ENCODE measurements at places on chromosomes 11 and 22.

DNA sequence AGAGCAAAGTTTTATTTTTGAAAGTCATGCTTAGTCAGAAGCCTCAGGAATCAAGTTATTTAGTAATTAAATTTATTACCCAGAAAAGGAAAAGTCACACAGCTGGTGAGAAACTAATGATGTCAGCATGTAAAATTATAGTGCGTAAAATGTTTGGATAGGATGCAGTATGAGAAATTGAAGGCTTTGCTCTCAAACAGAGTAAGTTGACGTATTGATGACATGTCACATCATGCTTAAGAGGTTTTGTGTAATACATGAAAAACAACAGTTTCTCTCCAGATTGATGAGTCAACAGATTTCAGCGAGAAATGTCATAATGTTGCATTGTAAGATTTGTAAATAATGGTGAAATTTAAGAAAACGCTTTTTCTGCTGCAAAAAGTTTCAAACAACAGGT is 769.8 kb downstream of the METTL15 start:
- DNase-seq = no peak

- DNase-seq = no peak
Measured at GRCh38 chr11:34261820-34262219, 96.0 kb downstream of the ABTB2 start.

GRCh38 chr11:73145986-73146575 is 4.0 kb upstream of the FCHSD2 start:
- no peak for DNase-seq

DNA sequence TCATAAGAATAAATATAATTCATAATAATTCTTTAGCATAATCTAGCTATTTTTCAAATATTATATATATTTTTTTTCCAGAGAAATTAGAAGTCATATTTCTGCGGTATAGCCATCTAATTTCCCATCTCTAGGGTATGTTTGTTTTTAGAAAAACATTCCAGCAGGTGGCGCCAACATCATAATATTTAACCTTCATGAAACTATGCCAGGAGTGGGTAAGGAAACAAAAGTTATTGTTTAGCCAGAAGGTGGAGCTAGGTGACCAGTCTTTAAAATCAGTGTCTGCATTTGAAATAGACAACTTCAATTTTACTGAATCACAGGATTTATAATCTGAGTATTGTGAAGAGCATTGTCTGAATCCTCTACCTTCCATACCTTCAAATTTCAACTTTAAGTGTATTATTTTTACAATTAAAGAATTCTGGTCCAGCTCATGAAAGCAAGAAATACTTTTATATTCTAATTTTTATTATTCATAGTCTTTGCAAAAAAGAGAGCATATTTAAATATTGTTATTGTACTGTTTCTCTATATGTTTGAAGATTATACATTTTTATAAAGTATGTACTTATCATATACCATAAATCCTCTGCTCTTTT is 15.7 kb upstream of the CCDC179 start:
- DNase-seq = peak; percentile 57

DNA sequence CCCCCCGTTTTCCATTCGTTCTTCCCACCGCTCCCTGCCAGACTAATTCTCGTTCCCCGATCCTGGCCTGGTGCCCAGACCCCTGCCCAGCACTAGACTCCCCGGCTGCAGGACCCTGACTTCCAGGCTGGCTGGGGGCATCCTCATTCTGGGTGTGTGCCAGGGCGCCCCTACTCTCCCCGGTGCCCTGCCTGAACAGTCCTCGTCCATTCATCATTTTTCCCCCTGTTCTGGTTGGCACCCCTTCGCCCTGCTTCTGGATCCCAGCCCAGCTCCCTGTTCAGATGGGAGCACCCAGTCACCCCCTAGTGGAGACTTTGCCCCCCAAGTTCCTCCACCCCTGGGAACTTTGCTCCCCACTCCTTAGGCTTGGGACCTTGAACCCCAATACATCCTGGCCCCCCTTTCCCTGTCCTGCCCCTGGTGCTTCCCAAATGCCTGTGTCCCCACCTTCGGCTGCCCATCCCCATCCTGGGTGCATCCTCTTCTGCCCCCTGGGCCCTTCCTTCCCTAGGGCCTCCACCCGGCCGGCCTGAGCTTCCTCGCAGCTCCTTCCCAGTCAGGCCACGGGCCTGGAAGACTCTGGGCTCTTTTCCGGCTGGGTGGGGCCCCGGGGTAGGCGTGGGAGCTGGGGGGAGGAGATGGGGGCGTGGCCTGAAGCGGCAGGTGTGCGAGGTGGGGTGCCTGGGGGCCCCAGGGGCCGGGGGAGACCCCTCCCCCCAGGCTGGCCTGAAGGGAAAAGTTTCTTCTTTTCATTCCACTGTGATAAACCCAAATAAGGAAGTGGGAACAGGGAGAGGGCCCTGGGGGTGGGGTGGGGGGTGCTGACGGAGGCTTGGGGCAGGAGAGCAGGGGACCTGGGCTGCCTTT is 908 bp downstream of the PLCB3 start:
- DNase-seq = no peak

DNA sequence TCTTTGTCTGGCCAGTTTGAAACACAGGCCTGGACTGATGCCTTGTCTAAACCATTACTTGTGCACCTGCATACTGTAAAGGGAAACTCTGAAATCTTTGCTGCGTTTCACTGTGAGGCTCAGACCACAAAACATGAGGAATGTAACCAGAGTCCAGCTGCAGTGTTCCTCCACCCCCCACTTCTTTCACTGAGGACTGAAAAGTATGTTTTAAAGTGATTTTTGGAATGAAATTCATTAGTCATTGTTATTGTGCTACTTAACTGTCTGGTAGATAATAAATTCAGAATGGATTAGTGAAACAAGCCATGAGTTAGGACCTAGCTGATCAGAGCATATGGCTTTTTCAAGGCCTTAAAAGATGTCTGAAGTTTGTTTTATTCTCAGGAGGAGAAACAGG is 181.2 kb downstream of the WNT11 start:
- DNase-seq = no peak

DNA sequence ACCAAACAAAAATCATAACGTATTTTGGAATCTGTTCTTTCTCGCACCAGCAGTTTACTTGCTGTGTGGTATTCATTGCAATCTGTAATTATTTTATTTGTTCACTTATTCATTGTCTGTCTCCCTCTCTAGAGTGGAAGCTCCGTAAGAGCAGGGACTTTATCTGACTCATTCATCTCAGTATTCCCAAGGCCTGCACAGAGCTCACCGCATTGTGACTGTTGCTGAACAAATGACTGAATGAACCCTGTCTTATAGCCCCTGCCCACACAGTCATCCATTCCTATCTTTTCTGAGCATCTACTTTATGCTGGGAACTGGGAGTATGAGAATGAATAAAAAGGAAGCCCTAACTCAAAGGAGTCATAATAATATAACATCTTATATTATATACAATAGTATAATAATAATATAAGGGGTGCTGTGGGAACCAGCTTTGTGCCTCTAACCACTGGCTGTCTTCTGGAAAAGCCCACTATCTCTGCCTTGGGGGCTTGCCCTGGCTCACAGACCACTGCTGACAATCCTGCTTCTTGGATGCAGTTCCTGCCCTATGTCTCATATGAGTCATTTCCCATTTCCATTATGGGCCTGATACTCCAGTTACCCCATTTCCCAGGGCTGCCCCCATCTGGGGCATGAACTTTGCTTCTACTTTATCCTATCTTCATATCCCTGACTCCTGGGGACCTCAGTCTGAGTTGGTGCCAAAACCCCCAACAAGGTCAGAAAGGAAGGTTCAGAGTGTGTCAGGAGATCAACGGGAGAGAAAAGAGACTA is 11.0 kb downstream of the XRRA1 start:
- no peak for DNase-seq

DNA sequence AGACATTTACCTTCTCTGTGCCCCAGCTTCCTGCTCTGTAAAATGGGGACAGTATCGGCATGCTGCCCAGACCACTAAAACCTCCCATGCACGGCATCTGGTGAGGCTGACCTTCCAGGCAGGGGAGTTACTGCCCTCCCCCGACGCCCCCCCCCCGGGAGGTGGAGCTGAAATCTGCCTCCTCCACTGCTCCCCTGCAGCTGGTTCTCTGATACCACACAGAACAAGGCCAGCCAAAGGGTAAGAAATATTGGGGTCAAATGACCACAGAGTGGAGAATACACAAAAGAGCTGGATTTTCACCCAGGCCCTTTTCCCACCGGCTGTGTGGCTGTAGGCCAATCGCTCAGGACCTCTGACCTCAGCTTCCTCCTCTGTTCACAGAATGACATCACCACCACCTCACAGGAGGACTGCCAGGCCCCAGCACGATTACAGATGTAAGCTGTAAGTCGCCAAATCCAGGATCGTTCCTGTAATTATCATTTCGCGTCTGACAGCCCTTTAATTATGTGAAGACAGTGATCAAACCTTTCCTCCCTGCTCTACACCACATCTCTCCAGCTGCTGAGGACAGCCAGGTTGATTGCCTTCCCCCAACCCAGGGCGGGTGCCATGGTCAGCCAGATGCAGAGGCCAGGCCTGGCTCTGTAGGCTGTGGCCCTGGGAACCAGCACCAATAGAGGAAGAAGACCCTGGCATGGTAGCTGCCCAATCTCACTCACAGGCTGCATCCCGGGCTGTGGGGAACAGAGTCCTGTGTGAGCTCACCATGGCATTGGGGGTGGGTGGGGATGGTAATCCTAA is 35.7 kb upstream of the KLHL35 start:
- no peak for DNase-seq

DNA sequence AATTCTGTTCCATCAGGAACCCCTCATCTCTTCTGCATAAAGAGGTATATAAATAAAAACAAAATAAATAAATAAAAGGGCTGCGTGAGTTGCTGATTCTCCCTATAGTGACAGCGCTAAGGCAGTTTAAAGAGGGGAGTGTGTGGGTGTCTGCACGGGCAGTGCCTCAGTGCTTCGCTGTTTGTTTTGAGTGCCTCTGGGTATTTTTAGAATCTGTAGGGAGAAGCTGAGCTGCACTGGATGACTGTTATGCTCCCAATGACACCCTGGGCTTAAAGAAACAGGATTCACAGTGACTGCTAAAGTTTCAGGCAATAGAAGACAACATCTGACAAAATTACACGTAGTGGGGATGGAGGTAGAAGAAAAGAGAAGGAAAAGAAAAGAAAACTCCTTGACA is 38.8 kb downstream of the SLC1A2 start:
- no peak for DNase-seq

DNA sequence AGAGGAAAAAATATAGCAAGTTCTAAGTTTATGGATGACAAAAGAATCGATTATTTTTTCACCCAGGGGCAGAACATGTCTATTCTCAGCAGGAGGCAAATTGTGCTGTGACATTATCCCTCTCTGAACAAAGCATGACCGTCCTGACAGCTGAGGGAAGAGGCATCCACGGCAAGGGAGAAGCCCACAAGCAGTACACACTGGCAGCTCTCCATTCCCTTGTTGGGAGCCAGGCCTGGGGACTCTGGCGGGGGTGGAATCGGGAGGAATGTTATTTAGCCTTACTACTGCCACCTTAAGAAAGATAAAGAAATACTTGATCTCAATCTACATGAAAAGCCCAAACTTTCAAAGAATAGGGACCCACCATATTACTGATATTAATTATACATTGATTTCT is 3.4 kb downstream of the KIRREL3 start:
- DNase-seq = no peak

GRCh38 chr11:47564933-47565339 is 463 bp upstream of the PTPMT1 start:
- no peak for DNase-seq

DNA sequence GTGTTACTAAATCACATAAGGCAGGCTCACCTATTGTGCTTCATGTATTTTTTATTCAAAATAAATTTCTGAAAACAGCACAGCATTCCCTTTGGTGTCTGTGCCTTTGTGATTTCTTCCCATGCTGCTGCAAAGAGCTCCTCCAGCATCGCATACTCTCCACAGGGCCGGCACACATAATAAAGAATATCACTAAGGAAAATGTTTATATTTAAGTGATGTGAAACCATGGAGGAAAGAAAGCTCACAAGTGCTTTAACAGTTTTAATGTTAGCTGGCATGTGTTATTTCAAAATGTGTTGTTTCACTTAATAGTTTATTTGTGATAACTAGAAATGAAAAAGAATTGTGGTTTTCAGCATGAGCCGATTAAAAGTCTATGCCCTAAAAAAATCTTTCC is 241.3 kb upstream of the ANO3 start:
- no peak for DNase-seq

GRCh38 chr22:48651981-48652538 is 1175.6 kb downstream of the BRD1 start:
- DNase-seq = no peak

GRCh38 chr11:115618428-115618827 is 114.2 kb upstream of the CADM1 start:
- no peak for DNase-seq

GRCh38 chr22:20486229-20486628 is 9.4 kb downstream of the KLHL22 start:
- no peak for DNase-seq

DNA sequence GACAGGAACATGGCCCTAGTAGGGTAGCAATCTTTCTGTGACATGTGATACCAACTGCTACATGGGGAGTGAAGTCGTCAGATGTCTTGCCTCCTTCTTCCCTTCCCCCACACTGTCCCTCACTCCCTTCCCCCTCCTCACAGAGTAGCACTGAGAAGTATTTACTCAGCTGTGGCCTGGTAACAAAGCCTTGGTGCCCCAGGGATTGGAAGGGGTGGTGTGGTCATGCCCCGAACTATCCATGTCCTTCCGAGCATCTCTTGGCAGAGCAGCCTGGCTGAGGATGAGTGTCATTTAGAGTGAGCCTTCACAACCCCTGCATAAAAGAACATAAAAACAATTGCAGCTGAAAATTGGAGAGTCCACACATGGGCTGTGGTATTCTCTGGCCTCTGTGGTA is 46.1 kb downstream of the ARFGAP2 start:
- peak; percentile 48 for DNase-seq

- DNase-seq = no peak
Measured at GRCh38 chr22:32799496-32799895, 2.0 kb upstream of the TIMP3 start.

DNA sequence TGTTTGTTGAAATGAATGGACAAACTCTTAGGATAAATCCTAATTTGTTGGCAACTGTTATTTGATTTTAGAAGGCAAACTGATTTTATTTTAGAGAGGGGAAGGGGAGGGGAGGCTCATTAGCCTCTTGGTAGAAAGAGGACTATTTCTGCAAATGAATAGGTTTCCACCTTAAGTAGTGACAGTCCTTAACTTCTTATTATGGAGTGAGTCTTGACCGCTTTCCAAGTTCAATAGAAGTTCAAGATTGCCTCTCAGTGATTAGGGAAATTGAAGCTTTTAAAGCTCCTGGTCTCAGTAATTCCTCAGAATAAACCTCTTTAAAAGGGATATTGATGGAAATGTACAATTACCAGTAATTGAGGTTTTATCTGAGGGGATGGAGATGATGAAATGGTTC is 55.7 kb downstream of the PANX1 start:
- DNase-seq = no peak
